ENCODE measurements at places on chromosomes 4 and X. TPM values are rescaled to one million over a fixed set of nuclear protein-coding genes. Genes with fewer than 3 reads are reported as not detected.

DNA sequence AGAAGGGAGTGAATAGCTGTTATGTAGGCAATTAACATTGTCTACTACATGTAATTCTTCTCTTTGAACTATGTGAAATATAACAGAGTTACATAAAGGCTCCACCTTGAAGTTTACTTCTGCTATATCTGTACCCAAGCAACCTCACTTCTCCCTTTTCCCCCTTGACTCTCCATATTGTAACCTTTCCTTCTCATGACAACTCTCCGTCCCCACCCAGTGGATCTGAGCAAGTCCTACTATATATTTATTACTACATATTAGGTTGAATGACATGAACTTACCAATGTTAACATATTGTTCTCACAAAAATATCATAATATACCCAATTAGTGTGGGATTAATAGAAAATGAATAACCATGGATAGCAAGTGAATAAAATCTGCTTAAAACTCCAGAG, 93.2 kb upstream of the ATP8A1 start:
- H3K4me1 ChIP-seq: no peaks in the 10 kb centered on the region
- H3K4me3 ChIP-seq: no peak overlapping the region
- no peak for DNase-seq
- H3K36me3 ChIP-seq: no peaks in the 10 kb centered on the region

- H3K36me3 ChIP-seq: no peaks in the 10 kb centered on the region
- no peak overlapping the region for H3K27ac ChIP-seq
- DNase-seq: peak; percentile 7
Observed at GRCh38 chr4:88291003-88291402, 6.6 kb upstream of the PPM1K start.

DNA sequence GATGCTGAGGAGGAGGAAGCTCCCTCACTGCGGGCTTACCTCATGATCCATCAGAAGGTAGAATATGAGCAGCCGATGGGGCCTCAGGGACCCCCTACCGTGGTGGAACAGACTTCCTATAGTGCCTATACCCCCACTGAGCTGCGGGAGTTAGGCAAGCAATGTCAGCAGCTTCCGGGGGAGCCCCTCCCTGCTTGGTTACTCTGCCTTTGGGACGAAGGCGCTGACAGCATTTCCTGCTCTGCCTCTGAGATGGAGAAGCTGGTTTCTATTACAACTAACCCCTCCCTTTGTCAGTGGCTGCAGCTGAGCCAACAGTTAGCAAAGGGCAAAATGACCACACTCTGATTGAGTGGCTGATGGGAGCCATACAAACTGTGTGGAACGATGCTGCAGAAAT, 430.7 kb downstream of the IDS start:
- DNase-seq: peak; percentile 64
- H3K4me3 ChIP-seq: no peak overlapping the region
- no peaks in the 10 kb centered on the region for H3K36me3 ChIP-seq
- H3K4me1 ChIP-seq: no peaks in the 10 kb centered on the region
- no peak overlapping the region for H3K27ac ChIP-seq

GRCh38 chrX:31423609-31424189, 351.9 kb upstream of the FTHL17 start:
- no peak overlapping the region for H3K27ac ChIP-seq
- no peaks in the 10 kb centered on the region for H3K36me3 ChIP-seq
- H3K4me3 ChIP-seq: peak overlapping the region; percentile 53
- DNase-seq: peak; percentile 58
- no peaks in the 10 kb centered on the region for H3K27me3 ChIP-seq

DNA sequence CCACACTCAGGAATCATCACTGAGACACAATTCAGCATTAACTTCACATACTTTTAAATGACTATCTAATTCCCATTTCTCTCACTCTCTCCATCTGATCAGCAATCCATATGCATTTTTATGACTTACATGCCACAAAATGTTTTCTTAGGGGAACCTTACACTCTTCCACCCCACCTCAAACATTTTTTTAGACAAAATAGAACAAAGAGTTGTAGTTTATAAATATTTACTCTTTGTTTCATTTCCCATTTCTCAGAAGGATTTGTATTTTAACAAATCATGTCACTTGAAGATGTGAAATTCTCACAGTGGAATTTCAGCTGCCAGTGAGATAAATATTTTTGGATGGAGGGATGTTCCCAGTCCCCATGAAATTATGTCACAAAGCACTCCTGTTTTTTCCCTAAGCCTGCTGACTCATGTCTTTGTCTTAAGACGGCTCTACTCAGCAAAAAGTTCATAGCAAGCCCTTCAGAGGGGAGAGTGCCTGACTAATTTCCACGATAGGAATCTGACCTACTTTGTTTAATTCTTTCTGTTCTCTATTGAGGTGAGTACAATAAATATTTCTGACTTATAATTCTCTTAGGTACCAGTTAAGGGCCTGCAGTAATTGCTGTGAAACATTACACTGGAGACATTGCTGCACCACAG, 257.7 kb downstream of the THOC2 start:
- 0 out of 2 replicates have a peak, but pooled peaks cover 3% of the 10 kb centered on the region for H3K4me1 ChIP-seq
- no peaks in the 10 kb centered on the region for H3K27me3 ChIP-seq
- peak; percentile 61 for DNase-seq
- no peak overlapping the region for H3K27ac ChIP-seq
- H3K36me3 ChIP-seq: no peaks in the 10 kb centered on the region

DNA sequence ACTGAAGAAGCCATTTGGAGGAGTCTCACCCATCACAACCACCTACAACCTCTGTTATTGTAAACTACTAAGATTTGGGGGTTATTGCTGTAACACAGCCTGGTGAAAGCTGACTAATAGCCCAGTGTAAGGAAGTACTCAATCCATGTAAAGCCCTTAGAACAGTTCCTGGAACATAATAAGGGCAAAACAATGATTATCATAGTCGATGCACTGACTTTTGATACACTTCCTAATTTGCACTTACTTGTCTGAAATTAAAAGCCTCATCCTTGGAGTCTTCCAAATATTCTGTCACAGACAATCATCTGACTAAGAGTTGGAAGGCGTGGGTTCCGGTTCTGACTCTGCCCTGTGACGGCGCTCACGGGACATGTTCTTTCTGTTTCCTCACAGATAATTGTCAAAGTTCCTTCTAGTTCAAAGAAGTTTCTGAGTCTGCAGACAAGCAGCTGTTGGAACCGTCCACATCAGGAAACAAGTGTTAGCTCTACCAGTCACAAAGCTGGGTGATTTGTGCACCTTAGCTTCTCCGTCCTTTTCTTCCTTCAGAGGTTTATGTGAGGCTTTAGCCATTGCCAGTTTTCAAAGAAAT, 33.4 kb upstream of the RASGEF1B start:
- no peaks in the 10 kb centered on the region for H3K4me1 ChIP-seq
- no peaks in the 10 kb centered on the region for H3K36me3 ChIP-seq
- peak overlapping the region; percentile 34 for H3K4me3 ChIP-seq
- H3K27me3 ChIP-seq: peaks cover 5% of the 10 kb centered on the region
- H3K27ac ChIP-seq: no peak overlapping the region

DNA sequence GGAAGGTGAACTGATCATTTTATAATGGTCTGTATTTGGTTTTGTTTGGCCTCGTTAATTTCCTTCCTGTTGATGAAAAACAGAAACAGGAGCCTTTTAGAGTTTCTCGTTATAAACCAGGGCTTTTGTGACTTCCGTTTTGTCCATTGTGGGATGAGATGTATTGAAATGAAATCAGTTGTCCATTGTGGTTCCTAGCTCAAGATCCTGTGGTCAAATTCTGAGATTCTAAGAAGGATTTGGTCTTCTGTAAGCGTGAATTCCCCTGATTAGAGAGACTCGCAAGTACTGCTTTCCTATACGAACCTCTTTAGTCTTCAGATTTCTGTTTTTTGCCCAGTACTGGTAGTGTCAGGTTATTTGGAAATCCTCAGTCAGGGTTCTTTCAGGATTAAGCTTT, 101.7 kb downstream of the RAPGEF2 start:
- no peak for DNase-seq
- no peaks in the 10 kb centered on the region for H3K27me3 ChIP-seq
- no peak overlapping the region for H3K4me3 ChIP-seq
- H3K27ac ChIP-seq: no peak overlapping the region
- no peaks in the 10 kb centered on the region for H3K36me3 ChIP-seq

Gene BMX
- total RNA-seq: not detected

GRCh38 chr4:102684610-102685052, 76.1 kb downstream of the MANBA start:
- no peak overlapping the region for H3K4me3 ChIP-seq
- no peaks in the 10 kb centered on the region for H3K36me3 ChIP-seq
- DNase-seq: peak; percentile 52
- peaks cover 10% of the 10 kb centered on the region for H3K4me1 ChIP-seq
- no peaks in the 10 kb centered on the region for H3K27me3 ChIP-seq
- H3K27ac ChIP-seq: no peak overlapping the region

- H3K36me3 ChIP-seq: no peaks in the 10 kb centered on the region
- H3K4me3 ChIP-seq: no peak overlapping the region
- DNase-seq: no peak
- no peaks in the 10 kb centered on the region for H3K27me3 ChIP-seq
- H3K27ac ChIP-seq: no peak overlapping the region
Observed at GRCh38 chr4:81492606-81493230, 21.0 kb upstream of the RASGEF1B start.

DNA sequence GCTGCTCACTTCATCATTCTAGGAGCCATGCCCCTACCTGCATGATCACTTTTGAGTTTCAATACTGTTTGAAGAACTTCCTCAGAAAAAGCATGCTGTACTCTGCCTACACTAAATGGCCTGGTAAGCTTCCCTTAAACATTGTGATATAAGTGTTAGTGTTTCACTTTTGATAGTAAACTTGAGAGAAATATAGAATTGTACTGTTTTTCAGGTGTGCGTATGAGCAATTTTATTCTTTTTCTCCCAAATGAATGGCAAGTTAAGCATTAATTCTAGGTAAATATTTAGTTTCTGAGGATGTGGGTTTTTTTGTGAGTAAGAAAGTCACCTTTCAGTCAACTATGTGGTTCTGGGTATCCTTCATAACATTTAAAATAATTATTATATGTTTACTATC, 484.5 kb downstream of the IL15 start:
- no peaks in the 10 kb centered on the region for H3K27me3 ChIP-seq
- H3K4me3 ChIP-seq: no peak overlapping the region
- no peak overlapping the region for H3K27ac ChIP-seq
- H3K36me3 ChIP-seq: no peaks in the 10 kb centered on the region

DNA sequence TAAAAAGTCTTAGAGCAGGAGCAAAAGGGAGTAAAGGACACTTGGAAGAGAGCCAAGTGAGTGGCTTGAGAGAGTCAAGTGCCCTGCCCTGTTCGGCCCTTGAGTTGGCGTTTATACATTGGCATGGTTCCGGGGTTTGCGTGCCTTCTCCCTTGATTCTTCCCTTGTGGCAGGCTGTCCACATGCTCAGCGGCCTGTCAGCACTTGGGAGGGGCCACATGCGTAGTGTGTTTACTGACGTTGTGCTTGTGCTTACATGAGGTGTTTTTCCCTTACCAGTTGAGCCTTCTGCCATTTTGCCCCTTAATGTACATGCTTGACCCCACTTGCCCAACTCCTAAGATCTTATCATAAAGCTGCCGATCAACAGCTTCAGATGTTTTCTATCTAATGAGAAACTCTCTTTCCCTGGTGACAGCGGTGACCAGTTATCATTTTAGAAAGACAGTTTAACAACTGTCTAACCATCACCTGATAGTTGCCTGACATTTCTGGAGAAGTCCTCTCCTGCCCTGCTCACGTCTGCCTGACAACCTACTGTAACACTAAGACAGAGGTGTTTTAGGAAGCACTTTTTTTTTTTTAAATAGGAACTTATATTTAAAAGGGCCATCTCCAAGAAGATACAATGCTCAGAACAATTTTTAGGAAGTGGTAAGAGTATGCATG, 49.5 kb upstream of the GC start:
- no peak for DNase-seq
- no peaks in the 10 kb centered on the region for H3K27me3 ChIP-seq
- no peaks in the 10 kb centered on the region for H3K36me3 ChIP-seq
- no peak overlapping the region for H3K4me3 ChIP-seq

- no peaks in the 10 kb centered on the region for H3K4me1 ChIP-seq
- no peak for DNase-seq
- no peak overlapping the region for H3K27ac ChIP-seq
- no peaks in the 10 kb centered on the region for H3K36me3 ChIP-seq
- H3K4me3 ChIP-seq: no peak overlapping the region
Observed at GRCh38 chr4:31983677-31984076, 1263.5 kb downstream of the PCDH7 start.

- no peaks in the 10 kb centered on the region for H3K27me3 ChIP-seq
- H3K36me3 ChIP-seq: no peaks in the 10 kb centered on the region
- no peak overlapping the region for H3K27ac ChIP-seq
- no peak for DNase-seq
Observed at GRCh38 chr4:68499021-68499420, 51.8 kb downstream of the TMPRSS11E start.

Gene TGIF2LX
- not detected for total RNA-seq

DNA sequence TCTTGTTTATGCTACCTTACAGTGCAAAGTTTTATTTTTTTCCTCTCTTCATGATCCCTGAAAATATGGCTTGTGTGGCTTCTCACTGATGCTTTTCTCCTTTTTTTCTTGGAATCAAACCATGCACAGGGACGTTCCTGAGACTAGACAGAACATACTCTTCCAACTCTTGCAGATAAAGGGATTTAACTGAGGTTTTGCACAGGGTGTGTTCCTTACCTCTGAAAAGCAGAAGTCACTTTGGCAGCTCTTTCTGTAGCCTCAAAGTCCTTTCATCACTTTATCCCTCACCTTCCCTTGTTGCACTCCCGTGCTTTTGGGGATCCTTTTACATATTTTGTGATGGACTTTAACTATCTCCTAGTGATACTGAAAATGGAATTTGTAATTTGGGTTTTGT, 300.1 kb downstream of the SPRY1 start:
- H3K36me3 ChIP-seq: no peaks in the 10 kb centered on the region
- no peak for DNase-seq
- no peak overlapping the region for H3K4me3 ChIP-seq
- no peaks in the 10 kb centered on the region for H3K27me3 ChIP-seq
- no peak overlapping the region for H3K27ac ChIP-seq
- peaks cover 26% of the 10 kb centered on the region for H3K4me1 ChIP-seq

Data from GM23248 (cell line).